ENCODE measurements at places on chromosomes 1 and 21.

DNA sequence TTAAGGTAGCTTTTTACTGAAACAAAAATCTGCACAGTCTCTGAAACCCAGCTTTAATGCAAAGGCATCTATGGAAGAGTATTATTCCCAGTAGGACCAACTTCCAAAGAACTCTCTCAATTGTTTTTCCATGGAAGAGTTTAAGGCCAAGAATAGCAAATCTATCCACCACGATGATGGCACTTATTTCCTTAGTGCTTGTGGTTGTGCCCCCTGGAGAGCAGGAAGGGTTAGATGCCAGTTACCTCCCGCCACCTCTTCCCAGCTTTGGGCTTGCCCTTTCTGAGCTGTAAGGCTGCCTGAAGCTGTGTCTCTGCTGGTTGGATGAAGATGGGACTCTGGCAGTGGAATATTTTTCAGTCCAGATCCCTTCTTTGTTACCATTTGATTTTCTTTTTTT, 4.8 kb upstream of the ATP1A1 start:
- DNase-seq: no peak

GRCh38 chr1:234533975-234534876, 55.2 kb upstream of the TARBP1 start:
- no peak for DNase-seq

DNA sequence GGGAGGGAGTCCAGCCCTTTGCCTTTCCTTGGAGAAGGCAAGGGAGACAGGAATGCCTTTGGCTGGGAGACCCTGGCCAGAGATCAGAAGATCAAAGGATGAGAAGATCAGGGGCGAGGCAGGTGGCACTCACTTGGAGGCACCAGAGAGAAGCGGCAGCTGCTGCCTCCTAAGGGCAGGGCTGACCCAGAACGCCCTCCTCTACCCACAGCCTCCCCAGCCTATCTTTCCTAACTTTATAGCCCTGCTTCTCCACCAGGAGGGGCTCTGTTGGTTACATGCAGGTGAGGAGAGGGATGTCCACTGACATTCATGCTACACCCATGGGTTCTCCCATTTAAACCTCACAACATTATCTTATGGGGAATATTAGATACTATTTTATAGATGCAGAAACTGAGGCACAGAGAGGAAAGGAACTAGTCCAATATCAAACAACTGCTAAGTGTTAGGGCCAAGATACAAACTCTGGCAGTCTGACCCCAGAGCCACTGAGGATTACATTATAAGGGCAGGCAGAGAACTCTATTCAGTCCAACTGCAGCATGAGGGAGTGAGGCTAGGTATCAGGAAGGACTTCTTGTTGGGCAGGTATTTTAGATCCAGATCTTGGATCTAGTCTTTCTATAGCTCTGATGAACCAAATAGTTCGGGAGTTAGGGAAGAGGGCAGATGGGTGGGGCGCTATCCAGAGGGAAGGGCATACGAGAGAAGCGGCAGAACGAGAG, 19.9 kb downstream of the LGR6 start:
- DNase-seq: no peak

- DNase-seq: no peak
Measured at GRCh38 chr1:223556414-223557129, 108.9 kb downstream of the CAPN8 start.

GRCh38 chr1:169106921-169107602, 572 bp downstream of the ATP1B1 start:
- no peak for DNase-seq

DNA sequence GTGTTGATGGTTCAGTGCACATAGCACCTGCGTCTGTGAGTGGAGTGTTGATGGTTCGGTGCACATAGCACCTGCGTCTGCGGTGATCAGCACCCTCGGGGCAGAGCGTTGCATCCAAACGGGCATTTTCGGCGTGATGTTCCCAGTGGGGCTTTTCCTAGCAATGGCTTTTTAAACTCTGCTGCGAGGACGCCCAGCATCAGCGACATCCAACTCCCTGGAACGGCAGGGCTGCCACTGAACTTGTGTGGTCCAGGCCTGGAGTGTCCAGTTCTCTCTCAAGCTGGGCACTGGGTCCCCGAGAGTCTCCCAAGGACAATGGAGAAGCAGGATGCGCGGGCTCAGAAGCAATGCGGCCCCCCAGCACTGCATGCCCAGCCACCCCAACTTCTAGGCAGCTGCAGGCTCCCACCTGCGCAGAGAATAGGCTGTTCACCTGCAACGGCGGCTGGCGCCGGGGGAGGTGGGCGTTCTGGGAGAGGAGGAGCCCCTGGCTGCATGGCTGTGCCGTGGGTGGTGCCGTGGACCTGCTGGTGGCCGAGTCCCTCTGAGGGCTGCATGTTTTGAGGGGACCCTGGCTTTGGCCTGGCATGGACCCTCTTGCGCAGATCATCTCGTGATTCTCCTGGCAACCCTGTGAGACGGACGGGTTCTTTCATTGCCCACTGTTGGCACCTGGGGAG, 10.1 kb upstream of the C1orf174 start:
- no peak for DNase-seq

DNA sequence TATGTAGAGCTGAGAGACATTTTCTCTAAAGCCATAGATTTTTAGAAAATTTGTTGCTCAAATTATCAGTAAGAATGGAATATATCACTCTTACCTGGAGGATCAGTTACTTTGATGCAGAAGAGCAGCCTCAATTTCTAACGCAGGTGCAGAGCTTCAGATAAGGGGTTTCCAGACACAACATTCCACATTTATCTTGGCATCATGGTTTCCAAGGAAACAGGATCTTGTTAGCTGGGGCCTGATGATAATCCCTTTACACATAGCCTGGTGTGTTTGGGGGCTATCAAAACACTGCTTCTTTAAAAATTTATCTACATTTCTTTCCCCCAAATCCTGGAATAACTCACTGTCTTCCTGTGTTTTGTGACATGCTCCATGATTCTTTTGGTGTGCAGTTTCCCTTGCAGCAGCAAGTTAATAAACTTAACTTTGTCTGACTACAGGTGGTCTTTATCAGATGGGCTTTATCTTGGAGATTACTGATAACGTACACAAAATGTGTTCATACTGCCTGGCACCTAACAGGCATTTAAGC, 2.7 kb upstream of the STX12 start:
- no peak for DNase-seq

GRCh38 chr1:167401260-167401873, 117.0 kb downstream of the CD247 start:
- DNase-seq: peak; percentile 44

GRCh38 chr1:230684146-230684545, 29.8 kb downstream of the AGT start:
- DNase-seq: no peak

- no peak for DNase-seq
Measured at GRCh38 chr1:105585791-105586190, 1470.7 kb upstream of the PRMT6 start.

DNA sequence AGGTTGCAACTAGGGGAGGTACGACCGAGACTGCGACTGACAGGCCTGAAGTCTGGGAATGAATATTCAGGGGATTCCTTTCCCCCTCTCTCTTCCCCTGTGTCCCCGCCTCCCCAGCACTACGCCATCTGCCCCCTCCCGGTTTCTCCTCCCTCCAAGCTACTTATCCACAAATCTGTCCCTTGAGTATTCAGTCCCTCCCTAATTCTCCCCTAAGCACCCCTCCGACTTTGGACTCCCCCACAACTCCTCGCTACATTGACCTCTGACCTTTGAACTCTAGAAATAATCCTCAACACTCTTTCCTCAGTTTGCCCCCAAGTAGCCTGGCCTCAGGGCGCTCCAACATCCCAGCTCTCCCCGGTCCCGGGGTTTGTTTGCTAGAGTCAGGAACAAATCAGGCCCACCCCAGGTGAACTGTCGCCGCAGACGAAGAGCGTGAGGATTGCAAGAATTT, 393 bp downstream of the LYSMD1 start:
- no peak for DNase-seq

DNA sequence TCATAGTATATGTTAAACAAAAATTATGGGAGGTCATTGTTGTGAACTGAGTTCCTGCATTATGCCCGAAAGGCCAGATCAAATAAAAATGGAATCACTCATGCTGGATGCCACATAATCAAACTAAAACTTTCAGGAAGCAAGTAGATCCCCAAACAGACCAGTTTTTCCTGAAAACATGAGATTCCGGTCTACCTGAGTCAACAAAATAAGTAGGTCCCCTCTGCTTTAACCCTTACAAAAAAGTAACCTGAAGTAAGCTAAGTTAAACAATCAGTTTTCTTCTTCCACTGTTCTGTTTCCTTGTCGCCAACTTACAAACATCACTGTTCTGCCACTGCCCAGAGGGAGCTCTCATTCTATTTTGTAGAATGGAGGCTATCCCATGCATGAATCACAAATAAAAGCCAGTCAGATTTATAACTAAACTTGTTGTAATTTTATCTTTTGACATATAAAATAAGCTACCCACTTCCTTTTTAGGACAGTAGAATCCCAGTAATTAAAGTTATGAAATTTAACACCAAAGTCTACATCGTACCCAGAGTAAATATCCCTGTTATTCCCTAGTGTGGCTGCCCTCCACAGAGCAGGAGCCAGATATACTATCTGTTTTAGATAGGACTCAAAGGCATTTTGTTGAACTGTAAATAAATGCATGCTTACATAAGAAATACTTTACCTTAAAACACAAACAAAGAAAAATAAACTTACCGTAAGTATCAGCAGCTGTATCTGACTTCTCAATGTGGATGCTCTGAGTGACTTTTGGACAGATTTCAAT, 149.4 kb downstream of the TIAM1 start:
- DNase-seq: no peak

GRCh38 chr1:30842697-30843354, 65.7 kb downstream of the SDC3 start:
- DNase-seq: no peak

GRCh38 chr1:202154148-202154765, 6.1 kb downstream of the PTPN7 start:
- no peak for DNase-seq

GRCh38 chr1:181593042-181593441, 109.7 kb downstream of the CACNA1E start:
- no peak for DNase-seq

DNA sequence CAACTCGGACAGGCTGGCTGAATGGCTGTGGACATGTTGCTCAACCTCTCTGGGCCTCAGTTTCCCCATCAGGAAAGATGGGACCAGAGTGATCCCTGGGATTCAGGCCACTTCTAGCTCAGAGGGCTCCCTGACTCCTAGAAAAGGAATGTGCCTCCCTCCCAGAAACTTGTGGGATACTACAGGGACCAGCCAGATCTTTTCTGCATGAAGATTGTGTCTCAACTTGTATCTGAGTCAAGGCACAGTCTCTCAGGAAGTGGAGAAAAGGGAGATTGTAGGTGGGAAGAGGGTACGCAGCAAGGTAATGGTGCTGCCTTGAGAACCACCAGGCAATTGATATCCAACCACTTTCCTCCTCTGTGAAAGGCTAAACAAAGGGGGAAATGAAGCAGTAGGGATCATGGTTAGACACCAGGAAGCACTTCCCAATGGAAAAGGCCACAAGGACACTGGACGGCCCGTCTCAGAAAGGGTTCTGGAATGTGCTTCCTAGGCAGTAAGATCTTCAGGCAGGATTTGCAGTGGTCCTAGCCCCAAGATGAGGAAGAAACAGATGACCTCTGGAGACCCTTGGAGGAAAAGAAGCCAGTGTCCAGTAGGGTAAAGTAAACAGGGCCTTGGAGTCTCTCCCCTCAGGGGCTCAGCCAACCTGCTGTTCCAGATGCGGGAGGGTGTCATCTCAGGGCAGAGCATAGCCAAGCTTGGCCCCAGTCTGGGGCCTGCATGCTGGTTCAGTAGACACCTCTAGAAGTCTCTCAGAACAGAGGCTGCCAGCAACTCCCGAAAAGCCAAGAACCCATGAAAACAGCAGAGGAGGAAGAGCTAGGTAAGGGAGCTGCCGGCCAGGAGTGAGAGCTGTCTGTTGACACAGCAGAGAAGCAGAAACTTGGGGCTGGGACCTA, 16.8 kb downstream of the IFFO2 start:
- DNase-seq: no peak

GRCh38 chr1:87336623-87337067, 8.0 kb downstream of the LMO4 start:
- DNase-seq: no peak

GRCh38 chr1:188425687-188426086, 1596.9 kb downstream of the PLA2G4A start:
- no peak for DNase-seq

DNA sequence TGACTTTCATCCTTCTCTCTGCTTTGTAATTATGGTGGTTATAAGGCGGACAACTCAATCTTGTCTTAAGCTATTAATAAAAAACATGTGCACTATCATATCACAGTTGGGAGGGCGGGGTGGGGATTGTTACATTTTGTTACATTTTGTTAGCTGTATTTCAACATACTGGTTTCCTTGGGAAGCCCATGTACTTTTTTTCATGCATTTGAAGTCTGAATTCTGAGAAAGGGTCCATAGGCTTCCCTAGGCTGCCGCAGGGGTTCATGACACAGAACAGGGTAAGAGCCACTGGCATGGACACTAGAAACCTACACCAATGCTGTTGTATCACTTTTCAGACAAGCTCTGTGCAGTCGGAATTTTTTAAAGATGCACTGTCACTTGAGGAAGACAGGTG, 178.8 kb downstream of the ETS2 start:
- DNase-seq: no peak

- no peak for DNase-seq
Measured at GRCh38 chr1:180923021-180923841, 10.5 kb downstream of the KIAA1614 start.

DNA sequence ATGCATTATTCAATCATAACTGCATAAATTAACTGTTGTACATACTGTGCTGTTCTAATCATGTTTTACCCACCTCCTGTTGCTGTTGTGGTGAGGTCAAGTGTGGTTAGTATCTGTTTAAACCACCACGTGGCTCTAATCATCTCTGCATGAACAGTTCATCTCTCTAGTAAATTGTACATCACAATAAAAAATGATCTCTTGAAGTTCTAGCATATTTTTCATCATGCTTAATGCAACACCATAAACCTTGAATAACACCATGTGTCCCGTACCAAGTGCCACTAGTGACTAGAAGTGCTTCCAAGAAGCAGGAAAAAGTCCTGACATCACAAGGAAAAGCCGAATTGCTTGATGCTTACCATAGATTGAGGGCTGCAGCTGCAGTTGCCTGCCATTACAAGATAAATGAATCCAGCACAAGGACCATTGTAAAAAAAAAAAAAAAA, 51.7 kb downstream of the SNRPE start:
- DNase-seq: no peak

DNA sequence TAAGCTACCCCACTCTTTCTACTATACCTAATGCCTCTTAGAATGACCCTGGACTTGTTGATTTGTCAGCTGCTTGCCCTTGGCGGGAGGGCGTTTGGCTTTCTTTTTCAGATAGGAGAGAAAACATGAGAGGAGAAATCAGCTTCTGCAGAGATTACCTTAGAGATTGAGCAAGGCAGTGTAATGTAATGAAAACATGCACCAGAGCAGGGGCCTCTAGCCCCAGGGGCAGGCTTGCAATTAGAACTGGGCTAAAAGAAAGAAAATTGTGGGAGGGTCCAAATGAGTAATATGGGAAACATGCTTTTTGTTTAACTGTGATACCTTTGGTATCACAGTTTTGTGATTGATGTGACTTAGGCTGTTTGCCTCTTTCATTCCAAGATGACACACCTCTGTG, 89.7 kb downstream of the PBX1 start:
- no peak for DNase-seq

Measured in activated CD4-positive, alpha-beta T cell treated with anti-CD3 and anti-CD28 coated beads for 4 hours (primary cell).